ENCODE measurements at places on chromosomes 7 and 10.

GRCh38 chr7:69749994-69750393 is 151.7 kb downstream of the AUTS2 start:
- no peak for DNase-seq

- no peak for DNase-seq
These were observed 314.1 kb downstream of the SNX13 start for GRCh38 chr7:17626235-17626634.

DNA sequence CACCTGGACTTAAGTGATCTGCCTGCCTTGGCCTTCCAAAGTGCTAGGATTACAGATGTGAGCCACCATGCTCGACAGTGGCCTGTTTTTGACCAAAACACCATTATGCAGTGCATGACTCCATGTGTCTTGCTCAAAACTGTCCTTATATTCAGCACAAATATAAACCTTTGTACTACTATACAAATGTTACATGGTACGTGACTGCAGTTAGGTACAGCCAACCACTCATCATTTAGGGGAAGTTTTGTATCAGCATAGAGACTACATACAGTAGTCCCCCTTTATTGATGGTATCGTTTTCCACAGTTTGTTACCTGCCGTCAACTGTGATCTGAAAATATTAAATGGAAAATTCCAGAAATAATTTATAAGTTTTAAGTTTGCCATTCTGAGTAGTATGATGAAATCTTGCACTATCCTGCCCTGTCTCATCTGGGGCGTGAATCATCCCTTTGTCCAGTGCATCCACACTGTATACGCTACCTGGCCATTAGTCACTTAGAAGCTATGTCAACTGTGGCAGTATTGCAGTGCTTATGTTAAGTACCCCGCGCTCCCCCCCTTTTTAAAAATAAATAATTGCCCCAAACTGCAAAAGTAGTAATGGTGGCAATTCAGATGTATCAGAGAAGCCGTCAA is 23.3 kb upstream of the ZNF282 start:
- DNase-seq, result no peak

- DNase-seq, result no peak
These were observed 25.3 kb downstream of the COL13A1 start for GRCh38 chr10:69826789-69827554.

DNA sequence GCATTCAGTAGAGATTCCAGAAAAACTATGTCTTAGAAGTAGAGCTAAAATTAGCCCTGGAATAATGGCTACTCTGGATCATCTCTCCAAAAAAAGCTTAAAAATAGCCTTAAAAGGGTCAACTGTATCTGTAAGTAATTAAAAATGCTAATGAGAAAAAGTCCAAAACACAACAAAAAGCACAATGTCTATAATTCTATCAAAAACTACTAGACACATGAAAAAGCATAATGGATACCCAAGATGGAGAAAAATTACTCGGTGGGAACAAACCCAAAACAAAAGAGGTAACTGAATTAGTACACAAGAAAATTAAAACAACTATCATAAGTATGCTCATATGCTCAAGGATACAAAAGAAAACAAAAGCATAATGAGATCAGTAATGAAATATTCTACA is 15.4 kb downstream of the ORC5 start:
- no peak for DNase-seq

- DNase-seq, result no peak
These were observed 141.1 kb upstream of the CDK13 start for GRCh38 chr7:39808796-39809481.

- no peak for DNase-seq
These were observed 59.4 kb downstream of the SHH start for GRCh38 chr7:155752756-155753445.

DNA sequence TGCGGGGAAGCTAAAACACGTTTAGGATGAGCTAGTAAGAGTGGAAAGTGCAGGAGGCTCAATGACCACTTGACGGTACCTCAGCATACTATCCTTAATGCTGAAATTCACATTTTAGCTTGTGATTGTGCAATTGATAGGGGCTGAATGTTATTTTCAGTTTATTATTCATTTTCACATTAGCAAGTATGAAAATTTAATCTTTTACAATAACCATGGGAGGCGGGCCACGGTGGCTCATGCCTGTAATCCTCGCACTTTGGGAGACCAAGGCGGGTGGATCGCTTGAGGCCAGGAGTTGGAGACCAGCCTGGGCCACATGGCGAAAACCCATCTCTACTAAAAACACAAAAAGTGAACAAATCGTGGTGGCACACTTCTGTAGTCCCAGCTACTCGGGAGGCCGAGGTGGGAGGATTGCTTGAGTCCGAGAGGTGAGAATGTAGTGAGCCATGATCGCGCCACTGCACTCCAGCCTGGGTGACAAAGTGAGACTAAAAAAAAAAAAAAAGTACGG is 22.0 kb upstream of the ANLN start:
- DNase-seq, result no peak

- no peak for DNase-seq
These were observed 83.2 kb downstream of the SLC16A9 start for GRCh38 chr10:59626523-59626869.

GRCh38 chr10:53396876-53397275 is 624.3 kb upstream of the MBL2 start:
- DNase-seq, result no peak

DNA sequence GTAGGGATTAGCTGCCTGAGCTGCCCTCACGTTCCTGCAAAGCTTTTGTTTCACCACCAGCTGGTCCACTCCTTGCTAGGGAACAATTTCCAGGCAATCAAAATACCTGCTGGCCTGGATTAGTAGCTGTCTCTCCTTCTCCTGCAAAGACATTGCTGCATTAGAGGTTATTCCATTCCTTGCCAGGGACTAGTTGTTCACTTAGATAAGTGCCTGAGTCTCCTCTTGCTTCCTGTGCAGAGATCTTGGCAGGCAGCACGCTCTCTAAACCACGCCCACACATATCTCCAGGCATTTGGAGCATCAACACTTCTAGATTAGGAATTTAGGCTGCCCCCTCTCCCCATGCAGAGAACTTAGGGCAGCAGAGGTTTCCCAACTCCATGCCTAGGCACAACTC is 150.4 kb upstream of the SMIM30 start:
- no peak for DNase-seq

DNA sequence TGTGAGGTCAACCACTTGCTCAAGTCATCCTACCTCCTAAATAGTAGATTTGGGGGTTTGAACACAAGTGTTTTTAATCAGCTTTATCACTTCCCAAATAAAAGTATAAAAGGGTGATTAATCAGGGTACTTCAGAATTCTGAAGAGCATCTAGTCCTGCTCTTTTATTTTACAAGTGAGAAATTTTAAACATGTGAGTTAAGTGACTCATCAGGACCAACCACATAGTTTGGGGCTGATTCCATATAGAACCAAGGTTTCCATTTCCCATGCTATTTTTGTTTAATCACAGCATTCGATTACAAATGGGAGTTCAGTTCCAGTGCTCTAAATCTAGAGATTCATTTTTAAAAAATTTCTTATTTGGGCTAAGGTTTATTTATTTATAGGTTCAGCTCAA is 113.4 kb downstream of the GPR158 start:
- no peak for DNase-seq

DNA sequence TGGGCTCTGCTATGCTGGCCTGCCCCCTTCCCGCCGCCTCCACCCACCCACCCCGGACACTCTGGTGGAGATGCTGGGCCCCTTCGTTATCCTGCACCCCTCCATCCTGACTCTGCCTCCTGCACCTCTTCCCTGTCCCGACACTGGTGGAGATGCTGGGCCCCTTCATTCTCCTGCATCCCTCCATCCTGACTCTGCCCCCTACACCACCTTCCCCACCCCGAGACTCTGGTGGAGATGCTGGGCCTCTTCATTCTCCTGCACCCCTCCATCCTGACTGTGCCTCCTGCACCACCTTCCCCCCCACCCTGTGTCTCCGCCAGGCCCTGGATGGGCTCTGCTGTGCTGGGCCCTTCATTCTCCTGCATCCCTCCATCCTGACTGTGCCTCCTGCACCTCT is 15.0 kb downstream of the IDI2 start:
- no peak for DNase-seq

- no peak for DNase-seq
These were observed 36.6 kb upstream of the SPOCK2 start for GRCh38 chr10:72124989-72125388.

DNA sequence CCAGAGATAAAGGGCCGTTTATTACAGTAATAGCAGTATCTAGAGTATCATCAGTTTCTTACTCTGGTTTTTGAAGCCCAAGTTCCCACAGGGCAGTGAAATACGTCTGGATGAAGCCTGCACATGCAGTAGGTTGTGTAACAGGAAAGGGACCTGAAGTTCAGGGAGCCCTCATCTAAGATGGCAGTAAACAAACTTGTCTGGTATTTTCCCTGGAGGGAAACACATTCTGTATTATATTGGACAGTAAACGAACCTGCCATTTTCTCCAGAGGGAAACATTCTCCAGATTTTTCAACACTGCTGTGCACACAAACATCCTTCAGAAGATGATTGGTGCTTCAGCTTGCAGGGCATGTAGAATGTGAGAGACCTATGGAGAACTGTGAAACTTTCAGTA is 189.9 kb downstream of the TFEC start:
- DNase-seq, result no peak

- DNase-seq, result no peak
These were observed 29.2 kb downstream of the CYP2W1 start for GRCh38 chr7:1012004-1012715.

DNA sequence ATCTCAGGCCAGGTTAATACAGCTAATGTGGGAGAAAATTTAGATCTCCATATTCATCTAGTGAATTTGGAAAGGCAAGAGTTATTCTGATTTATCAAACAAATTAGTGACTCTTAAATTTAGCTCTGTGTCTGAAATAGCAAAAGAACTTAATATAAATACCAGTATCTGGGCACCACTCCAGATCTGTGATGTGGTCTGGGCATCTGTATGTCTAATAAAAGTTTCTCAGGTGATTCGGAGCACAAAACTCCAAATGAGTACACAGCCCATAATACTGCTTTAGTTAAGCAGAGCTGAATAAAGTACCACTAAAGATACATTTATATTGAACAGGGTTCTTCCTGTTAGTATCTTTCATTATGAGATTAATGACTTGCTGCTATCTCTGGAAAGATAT is 261.4 kb downstream of the BAMBI start:
- no peak for DNase-seq

DNA sequence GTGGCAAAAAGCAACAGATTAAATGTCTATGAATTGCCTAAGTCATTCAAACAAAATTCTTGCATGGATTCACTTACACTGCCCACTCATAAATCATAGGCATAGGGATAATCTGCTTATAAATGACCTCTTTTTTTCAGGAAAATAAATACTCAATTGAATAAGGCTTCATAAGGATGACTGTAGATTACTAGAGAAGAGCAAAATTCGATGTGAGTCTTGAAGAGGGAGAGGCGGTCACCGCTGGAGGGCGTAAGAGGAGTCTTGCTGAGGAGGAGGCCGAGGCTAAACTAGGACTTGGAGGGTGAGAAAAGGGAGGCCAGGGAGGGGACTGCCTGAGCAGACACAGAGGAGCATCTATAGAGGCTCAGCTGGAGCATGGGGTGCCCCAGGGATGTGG is 135.4 kb upstream of the RSU1 start:
- DNase-seq, result no peak

GRCh38 chr10:89706011-89706410 is 4.6 kb downstream of the KIF20B start:
- no peak for DNase-seq

DNA sequence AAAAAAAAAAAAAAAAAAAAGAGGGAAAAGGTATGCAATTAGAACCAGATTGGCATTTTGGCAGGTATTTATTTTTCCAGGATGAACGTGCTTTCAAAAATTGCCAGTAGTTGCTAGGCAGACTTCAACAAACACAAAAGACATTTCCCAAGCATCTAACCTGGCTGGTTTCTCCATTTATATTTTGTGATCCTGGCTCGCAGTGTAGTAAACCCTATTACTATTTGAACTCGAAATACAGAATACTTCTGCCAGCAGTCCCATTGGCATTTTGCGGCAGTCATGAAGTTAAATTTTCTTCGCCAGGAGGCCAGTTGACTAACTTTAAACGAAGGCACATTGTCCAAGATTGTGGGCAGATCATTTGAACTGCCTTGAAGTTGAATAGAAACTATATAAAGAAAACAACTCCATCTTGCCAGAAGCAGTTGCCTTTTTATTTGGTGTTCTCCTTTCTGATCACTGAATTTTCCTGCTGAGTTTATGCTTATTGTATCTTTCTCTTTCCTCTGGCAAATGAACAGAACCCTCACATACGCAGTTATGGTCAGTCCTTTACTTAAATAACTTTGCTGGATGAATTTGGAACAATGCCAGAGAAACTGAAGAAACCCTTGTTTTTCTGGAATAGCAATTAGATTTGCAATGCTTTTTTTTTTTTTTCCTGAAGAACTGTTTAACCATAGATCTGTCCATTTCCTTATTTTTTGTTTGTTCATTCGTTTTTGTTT is 132.9 kb downstream of the BICC1 start:
- DNase-seq, result no peak

DNA sequence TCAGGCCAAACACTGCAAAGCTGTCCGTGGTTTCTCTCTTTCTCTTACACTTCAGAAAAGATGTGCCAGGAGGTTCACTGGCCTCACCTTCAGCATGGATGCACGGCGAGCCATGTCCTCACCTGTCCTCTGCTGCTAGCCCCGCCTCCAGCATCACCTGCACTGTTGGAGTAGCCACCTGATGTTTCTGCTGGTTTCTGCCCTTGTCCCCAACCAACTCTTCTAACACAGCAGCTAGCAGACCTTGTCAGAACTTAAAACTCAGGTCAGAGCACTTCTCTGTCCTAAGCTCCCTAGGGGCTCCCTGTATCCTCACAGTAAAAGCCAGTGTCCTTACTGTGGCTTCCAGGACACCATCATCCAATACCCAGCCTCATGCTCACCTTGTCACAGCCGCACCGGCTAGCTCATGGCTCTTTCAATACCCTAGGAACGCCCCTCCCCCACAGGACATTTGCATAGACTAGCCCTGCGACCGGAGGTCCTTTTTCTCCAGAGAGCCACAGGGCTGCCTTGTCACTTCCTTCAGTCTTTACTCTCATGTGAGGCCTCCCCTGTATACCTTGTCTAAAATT is 15.2 kb downstream of the PALD1 start:
- no peak for DNase-seq

- DNase-seq, result no peak
These were observed 102.5 kb upstream of the APBB1IP start for GRCh38 chr10:26335574-26336093.

DNA sequence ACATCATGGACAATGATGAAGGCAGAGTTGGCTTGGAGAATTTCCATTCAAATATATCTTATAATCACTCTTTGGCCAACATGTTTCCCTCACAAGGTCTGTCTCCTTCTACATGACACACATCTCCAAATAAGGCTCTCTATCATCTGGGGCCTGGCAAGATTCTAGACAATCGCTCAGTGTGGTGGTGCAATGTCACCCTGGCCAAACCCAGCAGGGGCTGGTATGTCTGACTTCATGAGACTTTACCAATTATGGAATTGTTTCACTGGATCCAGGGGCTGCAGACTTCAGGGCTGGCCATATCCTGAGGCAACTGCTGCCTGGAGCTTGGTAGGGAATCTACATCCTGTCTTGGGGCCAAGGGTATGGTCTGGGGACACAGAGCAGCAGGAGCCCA is 319.0 kb downstream of the PLXNA4 start:
- DNase-seq, result no peak

GRCh38 chr7:116942504-116942903 is 10.8 kb upstream of the ST7 start:
- DNase-seq, result no peak

Data from SIG-M5 (cell line).